ENCODE measurements at places on chromosomes 1 and 21.

- ATAC-seq, result no peak
Observed at GRCh38 chr1:46606255-46606965, 2.3 kb upstream of the MKNK1 start.

DNA sequence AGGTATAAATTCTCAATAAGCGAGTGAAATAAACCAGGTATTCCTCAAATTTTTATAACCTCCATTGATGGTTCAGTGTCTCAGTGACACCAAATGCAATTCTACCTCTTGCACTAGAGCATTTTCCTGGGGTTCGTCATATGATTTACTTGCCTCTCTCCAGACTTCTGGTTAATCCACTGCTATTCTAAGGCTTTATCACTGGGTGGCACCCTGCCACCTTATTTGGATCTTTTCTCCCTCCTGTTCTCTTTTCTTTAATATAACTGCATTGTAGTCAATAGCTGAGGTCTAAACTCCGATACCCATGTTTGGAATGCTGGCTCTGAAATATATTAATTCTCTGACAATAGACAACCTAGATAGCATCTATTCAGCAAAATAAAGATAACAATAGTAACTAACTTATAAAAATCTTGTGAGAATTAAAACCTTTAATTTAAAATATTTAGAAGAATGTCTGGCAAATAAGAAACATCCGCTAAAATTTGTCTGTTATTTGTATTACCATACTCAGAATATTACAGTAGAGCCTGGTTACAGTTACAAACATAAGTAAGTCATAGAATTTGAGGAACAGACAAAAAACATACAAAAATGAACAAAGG lies 436.4 kb downstream of the PLA2G4A start:
- ATAC-seq, result no peak

GRCh38 chr1:168733241-168733640 lies 4.2 kb upstream of the DPT start:
- no peak for ATAC-seq

DNA sequence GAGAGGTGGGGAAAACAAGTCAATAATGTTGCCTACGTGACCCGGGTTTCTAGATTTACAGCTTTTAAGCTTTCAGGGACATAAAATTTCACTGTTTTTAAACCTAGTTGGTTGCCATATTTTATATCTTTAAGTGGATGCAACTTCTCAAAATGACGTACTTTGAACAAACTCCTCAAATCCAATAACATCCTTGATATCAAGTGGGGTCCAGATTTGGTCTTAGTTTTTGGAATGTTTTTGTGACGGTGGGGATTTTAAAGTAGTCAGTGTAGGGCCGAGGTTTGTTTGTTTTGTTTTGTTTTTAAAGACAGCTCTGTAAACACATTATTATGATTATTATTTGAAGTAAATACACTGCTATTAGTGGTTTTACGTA lies 453 bp downstream of the CDKN2C start:
- no peak for ATAC-seq

DNA sequence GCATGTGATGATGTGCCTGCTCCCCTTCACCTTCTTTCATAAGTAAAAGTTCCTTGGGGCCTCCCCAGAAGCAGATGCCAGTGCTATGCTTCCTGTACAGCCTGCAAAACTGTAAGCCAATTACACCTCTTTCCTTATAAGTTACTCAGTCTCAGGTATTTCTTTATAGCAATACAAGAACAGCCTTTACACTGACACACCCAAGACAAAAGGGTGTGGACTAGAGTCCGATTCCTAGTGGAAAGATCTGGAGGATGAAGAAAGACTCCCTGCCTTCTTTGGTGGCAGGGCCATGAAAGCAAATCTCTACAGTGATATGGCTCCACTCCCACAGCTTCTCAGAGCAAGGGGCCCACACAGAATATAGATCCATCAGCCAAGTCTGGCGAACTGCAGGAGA lies 209.7 kb upstream of the ST6GALNAC5 start:
- ATAC-seq, result no peak

DNA sequence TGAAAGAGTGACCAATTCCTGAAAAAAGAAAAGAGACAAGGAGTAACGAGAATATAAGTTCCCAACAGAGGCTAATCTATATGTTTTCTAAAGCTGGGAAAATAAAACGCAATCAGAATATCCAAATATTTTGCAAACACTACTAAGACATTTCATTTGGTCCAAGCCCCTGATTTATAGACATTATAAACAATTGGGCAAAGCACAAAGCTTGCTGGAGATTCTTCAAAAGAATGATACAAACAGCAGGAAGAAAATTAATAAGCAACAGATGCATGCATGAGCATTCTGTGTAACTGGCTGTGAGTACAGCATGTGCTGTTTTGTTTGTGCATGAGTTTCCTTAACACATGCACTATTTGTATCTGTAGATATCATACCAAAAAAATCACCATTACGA lies 552.9 kb downstream of the LTN1 start:
- no peak for ATAC-seq

GRCh38 chr1:165330483-165330882 lies 26.0 kb downstream of the LMX1A start:
- no peak for ATAC-seq

GRCh38 chr1:17640393-17640792 lies 100.9 kb downstream of the ARHGEF10L start:
- no peak for ATAC-seq

Measured in stimulated activated memory B cell treated with anti-CD40 and anti-IgM and Interleukin-4, amounts not matched to agents 10 μg/mL and 1 μg/mL and 100 μg/mL, for 72 hours (primary cell).